ENCODE measurements at places on chromosomes 4 and X. TPM values are rescaled to one million over a fixed set of nuclear protein-coding genes. Genes with fewer than 3 reads are reported as not detected.

Gene TIMP1
- total RNA-seq = 269 TPM

Gene PRR27
- total RNA-seq = not detected

Gene EDA
- total RNA-seq = 0.60 TPM

Gene BEX2
- 12.9 TPM for total RNA-seq

Gene ETNPPL
- 0.10 TPM for total RNA-seq

Gene MGARP
- total RNA-seq = 0.89 TPM

Gene DCX
- not detected for total RNA-seq

Gene ITM2A
- total RNA-seq = not detected

Gene TKTL1
- total RNA-seq = not detected

Gene AMOT
- total RNA-seq = not detected

Gene ATP7A
- 3.3 TPM for total RNA-seq

Gene TRIM60
- not detected for total RNA-seq

Gene SOX3
- not detected for total RNA-seq

Gene RNF4
- total RNA-seq = 64.1 TPM

Gene ADAMTS3
- total RNA-seq = 0.06 TPM

Gene GAGE12F
- total RNA-seq = not detected
